Brain microvascular endothelial cell (primary cell): ENCODE measurements at places on chromosomes 1 and 21.

DNA sequence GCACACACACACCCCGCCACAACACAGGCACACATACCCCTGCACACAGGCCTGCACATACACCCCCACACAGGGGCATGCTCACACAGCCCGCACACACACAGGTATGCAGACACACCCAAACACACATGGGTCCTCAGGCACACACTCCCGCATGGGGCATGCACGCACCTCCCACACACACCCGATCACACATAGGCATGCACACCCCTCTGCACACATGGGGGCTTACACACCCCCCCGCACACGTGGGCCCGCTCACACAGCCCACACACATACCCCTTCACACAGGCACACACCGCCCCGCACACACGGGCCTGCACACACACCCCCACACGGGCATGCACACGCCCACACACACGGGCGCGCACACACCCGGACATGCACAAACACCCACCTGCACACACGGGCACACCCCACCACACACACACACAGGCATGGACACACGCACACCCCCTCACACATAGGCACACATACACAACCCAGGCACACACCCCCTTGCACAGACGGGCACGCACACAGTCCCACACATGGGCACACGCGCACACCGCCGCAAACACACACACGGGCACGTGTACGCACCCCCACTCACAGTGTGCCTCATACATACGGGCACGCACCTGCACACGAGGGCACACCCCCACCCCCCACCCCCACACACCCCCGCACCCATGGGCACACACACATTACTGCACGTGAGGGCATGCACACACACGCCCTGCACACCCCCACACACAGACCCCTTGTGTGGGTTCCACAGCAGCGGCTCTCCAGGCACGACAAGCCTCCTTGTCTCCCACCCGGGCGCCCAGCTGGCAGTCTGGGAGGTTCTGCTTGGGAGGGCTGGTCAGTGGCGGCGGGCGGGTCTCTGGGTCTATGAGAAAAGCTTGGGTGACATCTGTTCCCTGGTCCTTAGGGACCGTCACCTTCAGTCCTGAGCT lies 8.3 kb downstream of the ATAD3B start:
- no peak for DNase-seq

DNA sequence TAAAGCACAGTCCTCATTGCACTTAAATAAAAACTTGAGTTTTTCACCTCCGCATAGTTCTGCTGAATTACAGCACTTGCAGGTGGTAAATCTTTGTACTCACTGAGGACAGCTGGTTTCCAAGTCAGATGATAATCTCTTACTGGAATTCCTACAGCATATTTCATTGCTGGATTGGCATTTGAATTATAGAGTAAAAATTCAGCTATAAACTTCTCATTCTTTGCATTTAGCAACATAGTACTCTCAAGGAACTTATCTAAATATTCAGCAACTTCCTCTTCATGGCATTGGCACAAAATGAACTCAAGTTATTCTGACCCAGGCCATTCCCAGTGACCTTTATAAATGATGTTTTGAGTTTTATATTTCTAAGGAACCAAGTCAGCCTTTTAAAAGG lies 23.4 kb downstream of the GORAB start:
- DNase-seq, result no peak

GRCh38 chr1:109433322-109433721 lies 7.1 kb upstream of the PSMA5 start:
- no peak for DNase-seq

DNA sequence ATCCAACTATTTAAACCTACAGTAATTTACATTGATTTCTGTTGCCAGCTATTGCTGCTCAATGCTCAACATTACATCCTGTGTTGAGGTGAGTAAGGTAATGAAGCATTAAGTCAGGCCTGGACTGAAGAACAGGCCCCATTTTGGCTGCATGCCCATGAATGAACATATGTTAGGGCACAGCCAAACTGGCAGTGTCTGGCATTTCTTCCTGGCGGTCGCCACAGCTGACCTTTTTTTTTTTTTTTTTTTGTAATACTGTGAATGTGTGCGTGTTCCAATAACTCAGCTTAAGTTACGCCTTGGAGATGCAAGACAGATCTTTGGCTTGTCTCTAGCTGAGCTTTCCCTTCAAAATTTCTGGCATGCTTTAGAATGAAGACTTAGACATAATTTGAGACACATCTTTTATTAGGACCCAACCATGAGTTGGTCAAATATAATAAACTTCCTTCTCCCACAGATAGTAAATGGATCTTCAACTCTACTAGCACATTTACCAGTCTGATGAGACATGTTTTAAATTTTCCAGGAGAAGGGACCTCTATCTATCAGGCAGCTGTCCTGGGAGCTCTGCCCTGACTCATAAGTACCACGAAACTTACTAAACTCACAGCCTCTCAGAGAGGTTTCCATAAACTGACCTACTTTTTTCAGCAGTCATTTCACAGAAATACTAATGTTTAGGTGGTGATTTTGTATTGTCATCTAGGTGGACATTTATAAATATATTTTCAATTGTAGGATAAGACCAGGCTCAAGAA lies 341.1 kb upstream of the RUNX1 start:
- DNase-seq, result peak; percentile 33

- no peak for DNase-seq
These were observed 95.9 kb downstream of the GIPC2 start for GRCh38 chr1:78141531-78142231.

- no peak for DNase-seq
These were observed 15.5 kb downstream of the MEAF6 start for GRCh38 chr1:37498872-37499617.

- peak; percentile 90 for DNase-seq
These were observed 40.2 kb downstream of the RASAL2 start for GRCh38 chr1:178134061-178134460.

- DNase-seq, result peak; percentile 96
These were observed 2.4 kb downstream of the ARID1A start for GRCh38 chr1:26697978-26698849.
